ENCODE measurements at places on chromosomes 3 and 15.
A peak's percentile ranks its signal among the peaks of the same experiment; 100 is the strongest.

GRCh38 chr15:88450125-88450798 is 16.9 kb downstream of the MRPL46 start:
- peak; percentile 49 for DNase-seq

DNA sequence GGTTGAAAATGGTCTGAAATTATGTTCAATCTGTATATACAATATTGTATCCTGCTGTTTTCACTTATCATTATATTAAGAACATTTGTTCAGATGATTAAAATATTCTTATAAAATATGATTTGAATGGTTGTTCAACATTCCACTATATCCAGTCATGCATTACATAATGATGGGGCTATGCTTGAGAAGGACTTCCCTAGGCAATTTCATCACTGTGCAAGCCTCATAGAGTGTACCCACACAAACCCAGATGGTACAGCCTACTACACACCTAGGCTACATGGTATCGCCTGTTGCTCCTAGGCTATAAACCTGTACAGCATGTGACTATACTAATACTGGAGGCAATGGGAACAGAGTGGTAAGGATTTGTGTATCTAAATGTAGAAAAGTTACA is 30.5 kb downstream of the SLC7A14 start:
- no peak for DNase-seq

- DNase-seq = no peak
Measured at GRCh38 chr15:55782901-55783300, 39.9 kb upstream of the PRTG start.

- DNase-seq = no peak
Measured at GRCh38 chr15:48040166-48040817, 80.5 kb upstream of the SLC24A5 start.

DNA sequence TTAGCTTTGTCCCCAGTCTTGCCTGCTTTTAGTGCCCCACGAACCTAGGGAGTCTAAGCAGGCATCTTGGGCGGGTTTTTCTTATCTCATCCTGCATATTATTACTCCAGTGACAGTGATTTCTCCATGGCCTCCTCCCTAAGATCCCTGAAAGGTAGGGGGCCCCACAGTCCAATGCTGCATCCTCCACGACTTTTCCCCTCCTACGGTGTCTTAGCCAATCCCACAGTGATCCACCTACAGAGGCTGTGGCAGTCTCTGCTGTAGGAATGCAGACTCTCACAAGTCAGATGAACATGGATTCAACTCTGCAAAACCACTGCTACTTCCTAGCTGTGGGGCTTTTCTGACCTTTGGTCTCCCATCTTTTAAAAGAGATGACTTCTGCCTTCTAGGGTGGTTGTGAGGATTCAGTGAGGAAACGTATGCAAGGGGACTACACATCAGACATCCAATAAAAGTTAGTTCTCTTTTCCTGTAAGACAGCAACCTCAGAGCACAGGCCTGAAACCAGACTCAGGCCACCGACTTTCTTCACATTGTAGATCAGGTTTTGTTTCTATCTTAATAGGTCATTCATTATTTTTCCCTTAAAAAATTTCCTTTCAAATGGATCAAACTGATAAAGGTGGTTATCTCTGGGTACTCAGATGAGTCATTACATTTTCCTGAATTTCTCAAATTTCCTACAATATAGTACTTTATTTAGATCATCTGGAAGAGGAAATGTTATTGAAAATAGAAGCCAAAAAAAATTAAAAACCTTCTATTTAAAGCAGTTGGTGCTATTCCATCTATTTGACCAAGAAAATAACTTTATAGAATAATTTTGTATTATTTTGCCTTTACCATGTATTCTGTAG is 23.2 kb downstream of the ILDR1 start:
- no peak for DNase-seq

DNA sequence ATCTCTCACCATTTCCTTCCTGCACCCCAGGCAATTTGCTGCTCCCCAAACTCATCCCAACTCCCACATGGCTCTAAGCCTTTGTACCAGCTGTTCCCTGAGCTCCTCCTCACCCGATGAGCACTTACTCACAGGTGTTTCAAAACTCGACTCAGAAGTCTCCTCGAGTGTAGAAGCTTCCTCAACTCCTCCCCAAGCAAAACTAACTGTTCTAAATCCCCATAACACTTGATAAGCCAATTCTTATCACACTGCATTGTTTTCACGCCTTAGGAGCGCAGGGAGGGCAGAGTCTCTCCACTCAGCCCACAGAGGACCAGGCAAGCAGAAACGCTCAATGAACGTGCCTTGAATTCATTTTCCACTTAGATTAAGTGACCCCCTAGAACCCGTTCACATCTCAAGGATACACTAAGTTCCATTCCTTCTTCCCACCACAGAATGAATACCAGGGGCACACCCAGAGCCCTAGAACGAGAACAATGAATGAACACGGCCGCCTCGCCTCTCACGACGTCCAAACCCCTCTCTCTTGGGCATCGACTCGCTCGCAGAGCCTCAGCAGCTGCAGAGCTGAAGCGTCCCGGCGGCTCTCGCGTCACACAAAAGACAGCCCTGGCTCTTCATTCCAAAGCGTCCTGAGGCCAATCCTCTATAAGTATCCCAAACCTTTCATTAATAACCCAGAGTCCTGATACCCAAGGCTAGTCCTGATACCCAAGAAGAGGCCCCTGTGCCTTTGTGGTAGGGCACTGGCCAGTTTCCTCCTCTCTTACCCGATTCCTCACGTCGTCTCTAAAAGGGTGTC is 1.1 kb downstream of the RAF1 start:
- DNase-seq = no peak

DNA sequence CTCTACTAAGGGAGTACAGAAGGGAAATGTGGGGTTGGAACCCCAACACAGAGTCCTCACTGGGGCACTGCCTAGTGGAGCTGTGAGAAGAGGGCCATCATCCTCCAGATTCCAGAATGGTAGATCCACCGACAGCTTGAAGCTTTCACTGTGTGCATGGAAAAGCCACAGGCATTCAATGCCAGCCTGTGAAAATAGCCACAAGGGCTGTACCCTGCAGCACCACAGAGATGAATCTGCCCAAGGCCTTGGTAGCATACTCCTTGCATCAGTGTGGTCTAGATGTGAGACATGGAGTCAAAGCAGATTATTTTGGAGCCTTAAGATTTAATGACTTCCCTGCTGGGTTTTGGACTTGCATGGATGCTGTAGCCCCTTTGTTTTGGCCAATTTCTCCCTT is 39.3 kb upstream of the KCNMB2 start:
- no peak for DNase-seq

GRCh38 chr15:82810061-82810889 is 847 bp downstream of the WHAMM start:
- DNase-seq = peak; percentile 39

DNA sequence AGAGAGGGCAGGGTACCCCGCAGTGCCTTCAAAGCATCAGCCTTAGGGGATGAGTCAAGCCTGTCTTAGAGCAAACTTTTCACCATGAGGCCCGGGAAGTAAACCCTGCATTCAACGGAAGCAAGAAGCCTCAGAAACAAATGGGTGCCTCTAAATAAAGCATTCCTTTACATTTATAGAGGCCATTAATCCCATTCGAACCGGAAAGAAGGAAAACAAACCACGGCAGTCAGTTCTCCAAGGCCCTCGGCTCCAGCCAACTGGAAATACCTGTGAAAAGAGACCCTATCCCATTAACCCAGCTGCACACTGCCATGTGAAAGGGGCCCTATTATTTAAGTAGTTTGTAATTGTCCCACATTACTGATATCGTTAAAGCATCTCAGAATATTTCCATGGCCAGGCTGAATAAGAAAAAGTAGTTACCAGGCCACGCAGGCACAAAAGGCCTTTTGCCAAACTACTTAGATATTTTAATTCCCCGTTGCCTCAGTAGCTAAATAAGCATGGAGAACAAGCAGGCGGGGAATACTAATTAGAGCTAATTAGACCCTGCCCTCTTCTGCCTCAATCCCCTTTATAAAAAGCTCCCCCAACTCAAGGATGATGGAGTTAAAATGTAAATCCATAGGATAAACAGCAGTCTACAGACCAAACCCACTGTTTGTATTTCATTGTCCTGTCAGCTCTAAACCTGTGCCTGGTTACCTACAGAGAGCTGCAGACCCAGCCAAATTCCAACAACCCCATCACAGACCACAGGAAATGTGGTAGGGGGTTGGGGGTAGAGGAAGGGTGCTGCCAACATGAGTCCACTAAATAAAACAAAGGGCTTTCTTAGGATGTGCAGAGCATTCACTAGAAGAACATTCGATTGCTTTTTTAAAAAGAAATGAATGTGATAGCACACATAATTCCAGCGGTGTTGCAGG is 4.1 kb downstream of the ITGB5 start:
- no peak for DNase-seq

GRCh38 chr15:41716864-41717263 is 56.7 kb downstream of the MGA start:
- DNase-seq = no peak

- DNase-seq = no peak
Measured at GRCh38 chr15:85457392-85457968, 77.1 kb downstream of the AKAP13 start.

DNA sequence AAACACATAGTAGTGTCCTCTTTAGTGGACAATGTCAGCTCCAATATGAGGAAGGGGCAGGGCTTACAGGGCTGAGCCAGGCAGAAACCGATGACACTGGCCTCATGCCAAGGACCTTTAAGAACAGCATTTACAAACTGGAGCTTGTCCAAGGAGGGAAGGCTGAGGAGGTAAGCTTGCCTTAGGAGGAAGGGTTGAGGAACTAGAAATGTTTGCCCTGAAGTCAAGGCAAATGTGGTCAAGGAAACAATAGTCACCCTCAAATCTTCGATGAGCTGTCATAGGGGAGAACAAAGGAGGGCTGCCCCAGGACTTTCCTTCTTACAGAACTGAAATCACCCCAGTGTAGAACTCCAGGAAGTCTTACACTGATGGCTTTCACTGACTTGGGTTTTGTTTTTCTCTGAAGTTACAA is 136.4 kb downstream of the LIPC start:
- DNase-seq = no peak

- DNase-seq = peak; percentile 61
Measured at GRCh38 chr3:184543843-184544512, 17.6 kb upstream of the EPHB3 start.

GRCh38 chr3:16881896-16882630 is 2.7 kb upstream of the PLCL2 start:
- no peak for DNase-seq

GRCh38 chr15:29990035-29990434 is 92.7 kb upstream of the GOLGA8J start:
- no peak for DNase-seq

GRCh38 chr15:82945326-82945725 is 7.2 kb downstream of the HOMER2 start:
- no peak for DNase-seq

DNA sequence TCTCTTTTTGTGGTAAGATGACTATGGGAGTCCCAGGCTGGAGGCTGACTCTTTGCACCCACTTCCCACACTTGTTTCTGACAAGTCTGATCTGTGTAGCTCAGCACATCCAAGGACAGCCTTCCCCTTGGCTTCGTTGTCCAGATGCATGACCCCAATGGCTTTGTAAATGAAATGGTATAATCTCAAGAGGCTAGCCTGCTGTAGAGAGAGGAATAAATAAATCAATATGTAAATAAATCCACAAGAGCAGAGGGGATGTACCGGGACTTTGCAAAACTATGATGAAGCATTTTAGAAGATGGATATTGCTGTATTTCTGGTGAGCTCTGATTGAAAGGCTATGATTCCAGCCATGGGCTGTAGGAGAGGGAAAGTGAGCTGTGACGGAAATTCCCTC is 79.9 kb upstream of the NEO1 start:
- DNase-seq = no peak

GRCh38 chr3:105764378-105765307 is 104.2 kb downstream of the CBLB start:
- no peak for DNase-seq

DNA sequence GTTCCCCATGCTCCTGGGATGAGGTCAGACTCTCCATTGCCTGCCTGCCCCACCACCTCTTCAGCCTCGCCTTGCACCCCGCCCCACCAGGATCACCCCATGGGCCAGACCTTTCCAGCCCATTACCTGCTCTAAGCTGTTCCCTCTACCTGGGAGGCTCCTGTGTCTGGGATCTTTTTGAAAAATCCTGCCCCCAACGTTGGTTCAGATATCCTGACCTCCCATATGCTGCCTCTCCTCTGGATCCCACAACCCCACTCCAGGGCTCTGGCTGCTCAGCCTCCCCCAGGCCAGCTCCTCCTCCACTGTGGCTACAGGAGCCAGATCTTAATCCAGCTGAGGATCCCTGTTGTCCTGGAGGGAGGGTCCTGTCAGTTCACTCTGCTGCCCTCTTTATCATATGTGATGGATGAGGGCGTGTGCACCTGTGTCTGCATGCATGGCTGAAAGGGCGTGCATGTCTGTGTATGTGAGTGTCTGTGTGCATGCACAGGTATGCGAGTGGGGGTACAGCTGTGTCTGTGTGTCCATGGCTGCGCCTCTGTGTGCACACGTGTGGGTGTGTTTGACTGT is 21.7 kb upstream of the ALAS1 start:
- no peak for DNase-seq

GRCh38 chr3:194201953-194202666 is 66.2 kb downstream of the HES1 start:
- no peak for DNase-seq

DNA sequence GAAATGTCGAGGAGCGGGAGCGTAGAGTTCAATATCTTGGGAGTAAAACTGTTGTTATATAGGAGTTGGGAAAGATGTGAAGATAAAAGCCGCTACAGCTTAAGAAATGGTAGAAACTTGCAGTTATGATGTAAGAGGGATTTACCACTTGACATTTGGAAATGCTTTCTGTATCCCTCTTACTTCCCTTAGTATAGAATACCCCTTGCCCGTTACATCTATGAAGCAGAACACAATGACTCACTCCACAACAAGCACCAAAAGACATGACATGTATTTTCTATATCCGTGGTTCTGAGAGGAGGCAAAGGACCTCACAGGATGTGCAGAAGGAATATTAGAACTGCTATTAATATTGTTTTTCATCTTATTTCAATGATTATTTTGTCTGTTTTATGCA is 254.2 kb upstream of the NR2F2 start:
- no peak for DNase-seq

- no peak for DNase-seq
Measured at GRCh38 chr3:32226875-32227500, 11.5 kb upstream of the CMTM8 start.

GRCh38 chr3:9214185-9214584 is 35.3 kb downstream of the SRGAP3 start:
- DNase-seq = no peak

- no peak for DNase-seq
Measured at GRCh38 chr3:52090933-52091468, 34.6 kb upstream of the DUSP7 start.

GRCh38 chr3:46928282-46928681 is 48.3 kb downstream of the CCDC12 start:
- DNase-seq = no peak

Data from CD4-positive, alpha-beta T cell (primary cell).